Heart left ventricle (tissue), 16 donors: ENCODE measurements at places on chromosomes 2 and 18.

- peaks cover 72% of the 10 kb centered on the region for H3K4me1 ChIP-seq
- peak overlapping the region; percentile 77 for H3K4me3 ChIP-seq
- no peak for DNase-seq
- H3K27ac ChIP-seq = no peak overlapping the region
These were observed 754 bp downstream of the ATG16L1 start for GRCh38 chr2:233252227-233252626.

GRCh38 chr2:60976875-60977561, 40.5 kb upstream of the PEX13 start:
- no peak for DNase-seq
- no peaks in the 10 kb centered on the region for H3K4me1 ChIP-seq
- no peak overlapping the region for H3K4me3 ChIP-seq
- no peaks in the 10 kb centered on the region for H3K36me3 ChIP-seq

DNA sequence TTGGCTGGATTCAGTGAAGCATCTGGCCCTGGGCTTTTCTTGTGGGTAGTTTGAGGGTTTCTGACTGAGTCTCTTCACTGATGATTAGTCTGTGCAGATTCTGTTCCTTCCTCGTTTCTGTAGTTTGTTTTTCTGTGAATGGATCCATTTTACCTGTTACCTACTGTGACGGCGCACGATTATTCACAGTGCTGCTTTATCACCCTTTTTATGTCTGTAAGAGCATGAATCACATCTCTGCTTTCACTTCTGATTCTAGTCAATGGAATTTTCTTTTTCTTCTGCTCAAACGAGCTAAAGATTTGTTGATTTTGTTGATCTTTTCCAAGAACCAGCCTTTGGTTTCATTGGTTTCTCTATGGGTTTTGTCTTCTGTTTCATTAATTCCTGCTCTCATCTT, 60.8 kb downstream of the SLC66A2 start:
- H3K27me3 ChIP-seq = no peaks in the 10 kb centered on the region
- no peaks in the 10 kb centered on the region for H3K36me3 ChIP-seq
- no peak overlapping the region for H3K4me3 ChIP-seq
- H3K27ac ChIP-seq = no peak overlapping the region
- no peak for DNase-seq
- H3K4me1 ChIP-seq = no peaks in the 10 kb centered on the region

- DNase-seq = no peak
- no peaks in the 10 kb centered on the region for H3K27me3 ChIP-seq
- no peak overlapping the region for H3K4me3 ChIP-seq
These were observed 9.9 kb downstream of the PLEKHM3 start for GRCh38 chr2:208015475-208015874.

DNA sequence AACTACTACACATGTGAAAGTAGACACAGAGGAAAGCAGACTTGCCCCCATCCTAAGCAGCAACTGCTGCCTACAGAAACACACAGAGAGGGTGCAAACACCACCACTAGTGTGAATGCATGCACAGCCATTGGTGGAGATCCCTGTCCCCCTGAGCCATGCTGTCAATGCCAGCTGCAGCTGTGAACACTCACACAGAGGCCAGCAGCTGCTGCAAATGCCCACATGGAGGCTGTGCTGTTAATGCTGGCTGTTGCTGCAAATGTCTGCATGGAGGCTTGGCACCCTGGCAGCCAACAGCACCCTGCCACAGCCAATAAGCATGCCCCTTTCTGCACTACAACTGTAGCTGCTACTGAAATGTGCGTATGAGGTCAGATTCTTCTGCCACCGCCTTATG, 355.0 kb downstream of the LNPK start:
- H3K27ac ChIP-seq = no peak overlapping the region
- H3K4me3 ChIP-seq = no peak overlapping the region
- no peaks in the 10 kb centered on the region for H3K36me3 ChIP-seq
- H3K4me1 ChIP-seq = no peaks in the 10 kb centered on the region

- H3K27ac ChIP-seq = no peak overlapping the region
- DNase-seq = no peak
- no peak overlapping the region for H3K4me3 ChIP-seq
- H3K27me3 ChIP-seq = no peaks in the 10 kb centered on the region
These were observed 879 bp upstream of the GALNT5 start for GRCh38 chr2:157256626-157257025.

- no peaks in the 10 kb centered on the region for H3K36me3 ChIP-seq
- DNase-seq = no peak
- no peak overlapping the region for H3K27ac ChIP-seq
- H3K4me1 ChIP-seq = no peaks in the 10 kb centered on the region
- no peak overlapping the region for H3K4me3 ChIP-seq
These were observed 67.8 kb upstream of the ARL4C start for GRCh38 chr2:234564699-234565098.

- no peak overlapping the region for H3K27ac ChIP-seq
- no peaks in the 10 kb centered on the region for H3K27me3 ChIP-seq
- DNase-seq = no peak
- no peaks in the 10 kb centered on the region for H3K4me1 ChIP-seq
These were observed 99.4 kb upstream of the TRIB2 start for GRCh38 chr2:12617366-12617765.

- H3K27ac ChIP-seq = no peak overlapping the region
- no peak overlapping the region for H3K4me3 ChIP-seq
- no peaks in the 10 kb centered on the region for H3K4me1 ChIP-seq
- H3K27me3 ChIP-seq = no peaks in the 10 kb centered on the region
- DNase-seq = no peak
- no peaks in the 10 kb centered on the region for H3K36me3 ChIP-seq
These were observed 9.3 kb upstream of the THADA start for GRCh38 chr2:43605079-43605655.

DNA sequence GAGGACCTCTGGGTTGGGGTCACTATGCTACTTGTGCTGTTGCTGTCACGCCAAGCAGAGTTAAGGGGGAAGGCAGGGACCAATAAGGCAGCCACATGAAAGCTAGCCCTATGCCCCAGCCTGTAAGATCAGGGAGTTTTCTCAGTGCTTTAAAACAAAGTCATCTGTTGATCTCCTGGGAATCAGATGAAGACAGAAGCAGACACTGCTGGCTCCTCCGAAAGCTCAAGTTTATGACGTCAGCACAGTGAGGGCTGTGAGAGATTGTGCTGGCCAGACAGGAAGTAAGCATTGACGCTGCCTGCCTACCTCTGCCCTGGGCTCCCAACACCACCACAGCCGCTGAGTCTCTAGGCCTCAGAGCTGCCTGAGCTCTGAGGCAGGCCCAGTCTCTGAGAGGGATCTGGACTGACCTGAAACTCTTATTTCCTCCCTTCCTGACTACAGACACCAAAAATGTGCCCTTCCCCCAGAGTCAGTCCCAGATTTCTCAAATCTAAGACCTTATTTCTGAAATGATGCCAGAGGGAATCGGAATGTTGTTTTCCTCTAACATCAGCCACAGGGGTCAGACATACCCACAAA, 118.1 kb upstream of the EPAS1 start:
- no peaks in the 10 kb centered on the region for H3K36me3 ChIP-seq
- peak overlapping the region; percentile 71 for H3K27ac ChIP-seq
- no peak overlapping the region for H3K4me3 ChIP-seq
- H3K27me3 ChIP-seq = no peaks in the 10 kb centered on the region

GRCh38 chr18:75350512-75350839, 77.0 kb downstream of the SMIM21 start:
- no peaks in the 10 kb centered on the region for H3K27me3 ChIP-seq
- no peak for DNase-seq
- no peak overlapping the region for H3K27ac ChIP-seq
- no peaks in the 10 kb centered on the region for H3K36me3 ChIP-seq

DNA sequence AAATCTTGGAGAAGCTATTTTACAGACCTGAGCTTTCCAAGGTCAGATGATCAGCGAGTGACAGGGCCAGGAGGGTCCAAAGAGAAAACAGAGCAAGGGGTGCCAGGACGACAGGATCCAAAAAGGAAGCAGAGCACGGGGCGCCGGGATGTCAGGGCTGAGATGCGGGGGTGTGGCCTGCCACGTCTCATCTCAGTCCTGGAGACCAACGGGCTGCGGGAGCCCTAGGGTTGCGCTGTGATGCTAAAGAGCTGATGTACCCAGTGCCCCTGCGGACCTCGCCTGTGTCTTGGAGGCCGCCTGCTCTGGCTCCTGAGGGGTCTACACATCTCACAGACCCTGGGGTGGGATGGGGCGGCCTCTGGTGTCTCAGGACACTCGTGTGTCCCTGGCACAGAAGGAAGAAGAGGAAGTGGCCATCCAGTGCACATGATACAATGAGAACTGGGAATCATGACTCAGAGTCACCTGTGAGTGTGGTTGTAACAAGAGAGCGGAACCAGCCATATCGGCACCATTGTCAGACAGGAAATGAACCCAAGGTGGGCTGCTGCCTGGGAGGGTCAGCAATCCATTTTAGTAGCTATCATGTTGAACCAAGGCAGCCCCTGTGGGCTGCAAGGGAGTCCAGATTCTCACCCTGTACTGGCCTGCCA, 97.8 kb downstream of the MYT1L start:
- H3K27me3 ChIP-seq = no peaks in the 10 kb centered on the region
- no peak overlapping the region for H3K4me3 ChIP-seq
- no peak overlapping the region for H3K27ac ChIP-seq

DNA sequence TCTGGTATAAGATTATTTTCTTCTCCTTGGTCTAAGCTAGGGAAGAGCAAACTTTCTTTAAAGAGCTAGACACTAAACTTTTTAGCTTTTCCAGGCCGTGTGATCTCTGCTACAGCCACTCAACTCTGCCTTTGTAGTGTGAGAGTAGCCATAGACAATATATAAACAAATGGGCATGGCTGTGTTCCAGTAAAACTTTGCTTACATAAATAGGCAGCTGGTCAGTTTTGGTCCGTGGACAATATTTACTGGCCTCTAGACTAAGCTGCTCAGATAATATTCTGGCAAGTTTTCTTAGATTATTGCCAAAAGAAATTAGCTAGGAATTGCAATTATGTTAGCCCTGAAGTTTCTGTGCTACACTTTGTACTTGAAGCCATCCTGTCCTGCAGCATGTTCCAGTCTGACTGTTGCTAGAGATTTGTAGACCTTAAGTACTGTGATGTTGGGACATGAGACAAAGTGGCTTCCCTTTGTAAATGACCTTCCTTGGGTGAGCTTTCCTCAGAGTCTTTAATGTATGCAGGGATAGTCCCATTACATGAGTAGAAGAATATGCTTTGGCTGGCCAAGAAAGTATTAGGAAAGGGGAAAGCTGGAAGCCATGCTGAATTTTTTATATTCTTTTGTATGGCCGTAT, 126.9 kb downstream of the SOX11 start:
- H3K27ac ChIP-seq = no peak overlapping the region
- H3K36me3 ChIP-seq = no peaks in the 10 kb centered on the region
- H3K27me3 ChIP-seq = no peaks in the 10 kb centered on the region
- no peak overlapping the region for H3K4me3 ChIP-seq
- H3K4me1 ChIP-seq = no peaks in the 10 kb centered on the region
- no peak for DNase-seq

DNA sequence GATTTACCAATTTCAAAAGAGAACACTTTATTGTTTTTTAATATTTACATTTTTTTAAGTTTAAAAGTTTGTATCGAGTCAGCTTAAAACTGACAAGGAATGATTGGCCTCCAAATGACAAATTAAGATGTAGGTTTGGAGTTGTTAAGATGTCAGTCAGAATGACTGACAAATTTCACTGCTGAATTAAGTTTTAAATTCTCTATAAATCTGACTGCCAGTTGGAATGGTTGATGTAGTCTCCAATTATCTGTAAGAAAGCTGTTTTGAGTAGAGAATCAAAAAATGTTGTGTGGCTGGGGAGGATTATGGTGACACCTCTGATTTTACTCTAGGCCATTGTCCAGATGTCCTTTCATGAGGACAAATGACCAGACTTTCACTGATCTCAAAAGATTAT, 165.3 kb upstream of the CDH20 start:
- H3K27ac ChIP-seq = no peak overlapping the region
- DNase-seq = no peak
- no peaks in the 10 kb centered on the region for H3K36me3 ChIP-seq

GRCh38 chr2:95012881-95013550, 12.5 kb upstream of the MAL start:
- no peaks in the 10 kb centered on the region for H3K27me3 ChIP-seq
- no peaks in the 10 kb centered on the region for H3K4me1 ChIP-seq
- no peak overlapping the region for H3K27ac ChIP-seq
- no peak for DNase-seq
- no peaks in the 10 kb centered on the region for H3K36me3 ChIP-seq
- H3K4me3 ChIP-seq = no peak overlapping the region

DNA sequence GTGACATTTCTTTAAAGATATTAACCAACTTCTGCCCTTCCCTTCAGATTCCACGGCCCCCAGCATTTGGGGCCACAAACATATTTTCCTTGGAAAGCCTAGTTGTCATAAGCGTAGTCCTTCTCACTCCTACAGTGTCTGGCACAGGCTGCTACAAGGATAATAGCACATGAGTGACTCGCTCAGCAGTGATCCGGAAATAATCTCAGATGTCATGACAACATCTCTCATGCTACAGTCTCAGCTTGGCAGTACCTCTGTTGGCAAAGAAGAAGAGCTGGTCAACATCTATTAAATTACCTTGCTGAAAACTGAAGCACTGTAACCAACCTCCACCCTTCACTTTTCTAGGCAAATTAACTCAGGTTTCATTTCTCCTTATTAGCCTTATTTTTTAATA, 351.7 kb downstream of the RAD51AP2 start:
- no peaks in the 10 kb centered on the region for H3K27me3 ChIP-seq
- no peak for DNase-seq
- no peak overlapping the region for H3K4me3 ChIP-seq
- H3K36me3 ChIP-seq = no peaks in the 10 kb centered on the region

DNA sequence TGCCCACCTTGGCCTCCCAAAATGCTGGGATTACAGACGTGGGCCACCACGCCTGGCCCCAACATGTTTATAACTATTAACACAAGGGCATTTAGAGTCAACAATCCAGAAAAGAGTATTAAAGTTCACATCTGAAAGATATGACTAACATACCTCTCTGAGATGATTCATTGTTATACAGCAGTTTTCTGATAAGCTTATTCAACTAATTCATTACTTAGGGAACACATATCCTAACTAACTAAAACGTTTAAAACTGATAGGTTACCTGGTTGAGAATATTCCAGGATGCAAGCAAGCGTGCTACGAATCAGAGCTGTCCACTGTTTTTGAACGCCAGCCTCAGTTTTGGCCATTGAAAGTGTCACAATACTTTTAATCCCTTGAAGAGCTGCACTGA, 34.0 kb upstream of the STRN start:
- no peak overlapping the region for H3K27ac ChIP-seq
- peaks cover 7% of the 10 kb centered on the region for H3K4me1 ChIP-seq
- H3K4me3 ChIP-seq = no peak overlapping the region
- peaks cover 99% of the 10 kb centered on the region for H3K36me3 ChIP-seq

DNA sequence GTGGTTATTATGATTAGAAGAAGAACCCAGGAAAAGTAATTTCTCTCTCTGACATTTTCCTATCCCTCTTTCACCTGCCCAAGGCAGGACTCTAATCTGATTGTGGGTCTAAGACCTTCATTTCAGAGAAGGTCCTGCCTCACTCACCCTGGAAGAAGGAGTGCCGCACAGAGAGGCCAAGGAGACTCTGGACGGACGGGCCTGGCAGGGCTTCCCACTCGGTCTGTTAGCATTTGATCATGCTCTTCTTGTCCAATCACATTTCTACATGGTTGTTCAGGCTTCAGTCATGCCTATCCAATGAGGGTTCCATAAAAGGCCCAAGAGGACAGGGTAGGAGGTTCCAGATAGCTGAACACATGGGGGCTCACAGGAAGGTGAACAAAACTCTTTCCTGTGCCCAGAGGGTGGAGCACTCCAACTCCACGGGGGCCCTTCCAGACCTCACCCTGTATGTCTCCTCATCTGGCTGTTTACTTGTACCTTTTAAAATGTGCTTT, 27.0 kb downstream of the ZNF892 start:
- H3K4me1 ChIP-seq = no peaks in the 10 kb centered on the region
- no peak overlapping the region for H3K27ac ChIP-seq
- no peak for DNase-seq

GRCh38 chr2:210954386-210954907, 398.0 kb downstream of the CPS1 start:
- no peak overlapping the region for H3K27ac ChIP-seq
- no peaks in the 10 kb centered on the region for H3K4me1 ChIP-seq
- H3K4me3 ChIP-seq = no peak overlapping the region
- DNase-seq = no peak
- H3K36me3 ChIP-seq = no peaks in the 10 kb centered on the region
